Pulmonary artery endothelial cell (primary cell): ENCODE measurements at places on chromosomes 1 and 21. TPM values are rescaled to one million over a fixed set of nuclear protein-coding genes. Genes with fewer than 3 reads are reported as not detected.

- no peak for DNase-seq
Observed at GRCh38 chr1:198416296-198416695, 124.2 kb downstream of the ATP6V1G3 start.

DNA sequence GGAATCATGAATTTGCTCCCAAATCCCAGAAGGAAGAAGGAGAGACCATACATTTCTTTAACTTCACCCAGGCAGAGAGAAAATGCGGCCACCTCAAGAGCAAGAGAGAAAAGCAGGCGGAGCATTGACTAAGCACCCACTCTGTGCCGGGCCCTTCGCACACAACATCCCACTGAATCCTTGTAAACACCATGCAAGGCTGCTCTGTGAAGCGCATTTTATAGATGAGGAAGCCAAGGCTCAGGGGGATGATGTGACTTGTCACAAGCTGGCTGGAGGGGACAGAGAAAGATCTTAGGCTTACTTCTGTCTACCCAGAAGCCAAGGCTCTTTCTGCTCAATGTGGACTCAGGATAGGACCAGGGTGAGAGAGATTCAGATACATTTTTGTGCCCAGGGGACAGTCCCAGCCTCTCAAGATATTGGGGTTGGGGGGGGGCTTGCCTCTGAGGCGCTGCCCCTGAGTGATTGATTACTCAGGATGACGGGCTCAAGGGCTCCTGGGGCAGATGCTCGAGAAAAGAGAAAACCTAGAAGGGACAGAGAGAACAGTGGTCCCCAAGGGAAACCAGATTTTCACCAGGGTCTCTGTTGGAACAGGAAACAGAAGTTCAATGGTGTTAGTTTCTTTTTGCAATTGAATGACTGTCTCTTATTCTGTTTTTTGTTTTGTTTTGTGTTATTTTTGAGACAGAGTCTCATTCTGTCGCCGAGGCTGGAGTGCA, 19.5 kb downstream of the PADI2 start:
- no peak for DNase-seq

GRCh38 chr1:200180821-200181220, 153.3 kb downstream of the NR5A2 start:
- peak; percentile 40 for DNase-seq

- DNase-seq = no peak
Observed at GRCh38 chr1:38670544-38671122, 188.9 kb downstream of the RRAGC start.

- no peak for DNase-seq
Observed at GRCh38 chr1:24463776-24464735, 38.6 kb upstream of the RCAN3 start.

- DNase-seq = no peak
Observed at GRCh38 chr1:87829360-87829759, 500.7 kb downstream of the LMO4 start.

GRCh38 chr1:212366901-212367300, 47.8 kb downstream of the PACC1 start:
- DNase-seq = no peak

DNA sequence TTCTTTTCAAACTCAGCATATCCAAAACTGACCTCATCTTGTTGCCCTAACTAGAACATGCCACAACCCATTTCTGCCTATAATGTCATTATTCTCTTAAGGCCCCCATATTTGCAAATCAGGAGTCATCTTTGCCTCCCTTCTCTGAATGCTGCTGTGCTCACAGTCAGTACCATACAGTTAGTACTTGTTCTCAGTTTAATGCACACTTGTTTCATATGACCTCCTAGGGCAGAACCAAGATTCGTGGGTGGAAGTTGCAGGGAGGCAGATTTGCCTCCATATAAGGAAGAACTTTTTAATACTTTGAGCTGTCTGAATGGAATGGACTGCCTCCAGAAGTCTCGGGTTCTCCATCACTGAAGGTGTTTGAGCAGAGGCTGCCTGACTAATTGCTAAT, 9.2 kb downstream of the CAP1 start:
- DNase-seq = no peak

HLX gene
- 7.8 and 16.3 TPM in 2 replicates for total RNA-seq

DNA sequence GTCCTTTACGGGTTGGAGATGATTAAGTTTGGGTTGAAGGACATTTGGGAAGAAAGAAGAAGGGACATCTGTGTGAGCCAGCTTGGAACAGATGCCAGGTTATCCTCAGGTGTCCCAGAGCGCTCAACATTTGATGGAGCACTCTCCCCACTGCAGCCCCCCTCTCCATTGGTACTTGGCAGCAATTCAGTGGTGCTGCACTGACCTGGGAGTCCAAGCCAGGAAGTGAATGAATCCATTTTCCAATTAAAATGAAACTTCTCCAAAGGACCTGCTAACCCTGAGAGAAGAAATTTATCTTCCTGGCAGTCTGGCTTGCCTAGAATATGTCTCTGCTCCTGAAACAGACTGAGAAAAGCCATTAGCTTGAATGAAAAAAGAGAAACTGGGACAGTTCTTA, 67.1 kb downstream of the FGGY start:
- no peak for DNase-seq

DNA sequence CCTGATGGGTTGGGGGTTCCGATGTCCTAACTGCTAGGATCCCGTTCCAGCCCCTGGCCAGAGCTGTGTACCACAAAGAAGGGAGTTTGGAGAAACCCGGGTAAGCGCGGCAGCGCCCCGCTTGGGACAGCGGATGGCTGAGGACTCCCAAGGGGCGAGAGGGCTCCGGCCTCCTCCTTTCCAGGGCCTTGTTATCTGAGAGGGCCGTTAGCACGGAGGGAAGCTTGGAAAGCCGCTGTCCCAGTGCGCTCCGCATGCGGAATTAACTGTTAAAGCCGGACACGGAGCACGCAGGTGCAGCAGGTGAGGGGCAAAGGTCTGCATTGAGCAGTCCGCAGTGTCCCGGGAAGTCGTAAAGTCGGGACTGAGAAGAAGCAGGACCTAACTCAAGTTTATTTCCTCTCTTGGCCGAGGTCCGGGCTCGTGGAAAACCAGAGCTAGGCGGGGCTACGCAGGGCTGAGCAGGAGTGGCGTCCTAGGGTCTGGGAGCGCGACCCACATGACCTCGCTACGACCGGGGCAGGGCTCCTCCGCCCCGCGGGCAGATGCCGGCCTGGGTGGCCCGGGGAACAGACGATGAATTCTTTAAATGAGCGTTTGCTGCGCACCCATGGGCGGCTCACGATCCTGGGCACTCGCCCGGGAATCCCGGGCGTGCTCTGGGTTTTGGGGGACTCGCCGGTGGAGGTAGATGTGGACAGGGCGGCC, 4.5 kb downstream of the LHX4 start:
- no peak for DNase-seq

DNA sequence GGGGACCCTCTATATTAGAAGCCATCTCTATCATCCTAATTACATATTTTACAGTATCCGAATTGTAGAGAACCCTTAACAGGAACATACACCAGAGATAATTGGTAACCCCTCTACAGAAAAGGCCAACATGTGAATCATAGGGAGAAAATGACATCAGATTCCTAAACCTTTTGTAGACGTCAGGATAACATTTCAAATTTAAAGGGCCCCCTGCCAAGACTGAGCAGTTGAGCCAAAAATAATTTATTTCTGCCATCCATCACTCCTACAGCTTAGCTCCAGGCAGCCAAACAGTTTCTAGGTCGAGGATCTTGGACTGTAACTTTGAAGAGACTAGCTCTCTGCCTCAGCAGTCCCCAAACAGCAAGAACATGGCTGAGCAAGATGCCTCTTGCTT, 21.2 kb downstream of the ZNF697 start:
- DNase-seq = no peak

DNA sequence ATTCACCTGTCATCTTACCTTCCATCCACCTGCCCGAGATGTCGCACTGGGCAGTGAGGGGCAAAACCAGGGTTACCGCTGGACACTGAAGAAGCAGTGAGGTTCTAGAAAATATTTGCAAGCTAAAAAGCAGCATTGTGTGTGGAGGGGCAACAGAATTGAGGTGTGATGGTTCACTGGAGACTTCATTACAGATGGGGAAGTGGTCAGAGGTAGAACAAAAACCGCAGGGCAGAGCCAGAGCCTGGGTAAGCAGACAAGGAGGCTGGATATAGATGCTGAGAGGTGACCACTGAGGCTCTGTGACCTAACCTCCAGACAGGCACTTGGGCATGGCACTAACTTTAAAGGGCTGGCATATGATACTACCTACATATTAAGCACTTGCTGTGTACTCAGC, 363.9 kb upstream of the PROX1 start:
- DNase-seq = no peak

APOBEC4 gene
- not detected in 2 replicates for total RNA-seq

TDRD5 gene
- not detected in 2 replicates for total RNA-seq

- no peak for DNase-seq
Observed at GRCh38 chr1:151916726-151917370, 7.5 kb upstream of the THEM4 start.

GRCh38 chr1:184191181-184191621, 139.7 kb downstream of the TSEN15 start:
- DNase-seq = no peak

DNA sequence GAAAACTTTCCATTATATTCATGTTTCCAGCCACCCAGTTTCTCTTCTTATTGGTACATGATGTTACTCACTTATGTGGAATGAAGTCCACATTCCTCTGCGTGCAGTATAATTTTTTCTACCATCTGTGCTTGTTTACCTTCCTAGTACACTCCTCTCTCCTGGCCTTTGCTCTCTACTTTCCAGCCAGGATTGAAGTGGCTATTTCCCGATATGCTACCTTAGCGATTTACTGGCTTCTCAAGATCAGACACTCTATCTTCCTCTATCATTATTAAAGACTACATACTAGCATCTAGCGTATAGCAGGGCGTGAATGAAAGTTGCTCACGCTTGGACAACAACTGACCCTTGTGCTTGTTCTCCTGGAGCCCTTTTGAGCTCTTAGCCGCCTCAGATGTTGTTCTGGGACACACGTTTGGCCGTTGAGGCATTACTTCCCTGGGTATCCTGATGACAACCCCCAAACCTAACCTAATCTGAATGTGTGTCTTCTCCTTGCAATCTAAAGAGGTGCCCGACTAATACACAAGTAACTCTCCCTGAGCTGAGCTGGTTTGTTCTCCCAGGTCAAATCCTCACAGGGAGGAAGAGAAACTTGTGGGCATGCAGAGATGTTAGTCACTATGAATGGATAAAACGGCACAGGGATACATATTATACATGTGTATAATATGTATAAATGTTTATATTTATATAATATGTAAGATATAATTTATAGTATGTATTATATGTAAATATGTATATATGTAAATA, 13.4 kb upstream of the MTARC2 start:
- peak; percentile 66 for DNase-seq

GRCh38 chr1:153058154-153058553, 842 bp upstream of the SPRR2A start:
- no peak for DNase-seq

LYPLA2 gene
- 97.6 and 110 TPM in 2 replicates for total RNA-seq

DNA sequence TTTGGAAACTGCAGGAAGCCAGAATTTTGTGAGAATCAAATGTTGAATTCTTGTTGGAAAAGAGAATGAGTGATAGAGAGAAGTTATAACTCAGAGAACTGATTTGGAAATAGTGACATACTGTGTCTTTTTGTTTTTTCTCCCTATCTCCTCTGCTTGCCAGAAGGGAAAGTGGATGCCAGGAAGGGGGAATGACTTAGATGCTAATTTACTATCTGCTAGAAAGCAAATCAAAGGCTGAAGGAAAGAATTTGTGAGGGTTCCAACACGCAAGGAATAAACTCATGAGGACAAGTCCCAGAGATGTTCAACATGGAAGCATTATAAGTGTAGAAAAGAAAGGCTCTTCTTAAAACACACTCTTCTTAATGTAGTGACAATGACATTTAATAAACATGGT, 20.5 kb upstream of the LRRC39 start:
- no peak for DNase-seq

GLUL gene
- total RNA-seq = 303 and 411 TPM in 2 replicates

DNA sequence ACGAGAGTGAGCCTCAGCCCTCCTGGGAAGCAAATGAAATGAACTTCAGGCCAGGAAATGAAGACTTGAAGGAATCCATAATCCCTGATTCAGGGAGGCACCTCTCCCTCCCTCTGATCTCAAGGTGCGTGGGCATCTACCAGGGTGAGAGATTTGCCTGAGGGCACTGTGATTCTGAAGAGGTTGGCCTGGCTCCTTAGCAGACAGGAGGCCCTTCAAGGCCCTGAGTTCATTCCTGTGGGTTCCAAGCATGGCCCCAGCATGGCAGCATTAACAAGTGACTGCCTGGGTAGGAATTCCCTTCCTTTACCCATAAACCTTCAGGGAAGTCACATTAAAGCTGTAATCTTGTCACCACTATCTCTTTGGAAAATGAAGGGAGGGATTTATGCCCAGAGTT, 29.8 kb upstream of the IFNGR2 start:
- no peak for DNase-seq

CELA3A gene
- total RNA-seq = not detected in 2 replicates

DNA sequence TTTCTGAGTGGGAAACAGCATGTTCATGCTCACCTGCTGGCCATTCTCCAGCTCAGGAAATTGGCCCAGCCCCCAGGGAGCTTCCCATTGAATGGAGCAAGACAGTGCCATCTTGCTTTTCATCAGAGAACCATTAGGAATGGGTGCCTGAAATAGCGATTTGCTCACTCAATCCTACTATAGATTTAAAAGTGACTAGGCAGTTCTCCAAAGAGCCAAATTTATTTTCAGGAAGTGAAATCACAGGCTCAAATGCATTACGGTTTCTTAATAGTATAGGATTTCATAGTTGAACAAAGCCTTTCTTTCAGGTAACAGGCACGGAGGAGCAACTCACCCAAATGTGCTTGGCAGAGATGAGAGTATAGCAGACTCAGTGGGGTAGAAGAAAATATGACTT, 272.1 kb downstream of the GRIK1 start:
- no peak for DNase-seq

- DNase-seq = no peak
Observed at GRCh38 chr1:29502911-29503840, 266.9 kb downstream of the PTPRU start.

- no peak for DNase-seq
Observed at GRCh38 chr1:221725735-221726672, 15.9 kb downstream of the DUSP10 start.

DNA sequence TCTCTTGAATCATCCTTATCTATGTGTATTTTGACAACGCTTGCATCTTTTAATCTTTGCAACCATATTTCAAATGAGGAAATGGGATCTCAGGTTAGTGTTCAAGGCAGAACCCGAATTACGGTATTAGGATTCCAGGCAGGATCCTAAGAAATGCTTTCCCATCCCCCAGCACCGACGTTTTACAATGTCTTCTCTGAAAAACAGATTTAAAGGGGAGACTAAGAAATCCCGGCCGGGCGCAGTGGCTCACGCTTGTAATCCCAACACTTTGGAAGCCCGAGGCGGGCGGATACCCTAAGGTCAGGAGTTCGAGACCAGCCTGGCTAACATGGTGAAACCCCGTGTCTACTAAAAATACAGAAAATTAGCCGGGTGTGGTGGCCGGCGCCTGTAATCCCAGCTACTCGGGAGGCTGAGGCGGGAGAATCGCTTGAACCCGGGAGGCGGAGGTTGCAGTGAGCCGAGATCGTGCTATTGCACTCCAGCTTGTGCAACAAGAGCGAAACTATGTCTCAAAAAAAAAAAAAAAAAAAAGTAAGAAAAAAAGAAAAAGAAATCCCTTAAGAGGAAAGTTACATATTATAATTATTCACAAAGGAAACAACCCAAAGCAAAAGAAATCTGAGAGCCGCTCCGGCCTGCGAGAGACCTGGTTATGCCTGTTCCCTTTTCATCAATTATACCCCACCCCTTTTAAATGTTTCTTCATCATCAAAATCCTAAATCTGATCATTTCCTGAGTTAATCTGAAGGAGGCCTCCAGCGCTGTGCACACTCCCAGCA, 801 bp upstream of the GORAB start:
- DNase-seq = no peak
